Epithelial cell of umbilical artery (primary cell): ENCODE measurements at places on chromosomes 11 and 22. TPM values are rescaled to one million over a fixed set of nuclear protein-coding genes. Genes with fewer than 3 reads are reported as not detected.

The PRR33 gene
- total RNA-seq = not detected in 2 replicates

The LIMK2 gene
- total RNA-seq = 77.3 and 98.8 TPM in 2 replicates

The HTR3B gene
- total RNA-seq = not detected in 2 replicates

The PRRG4 gene
- total RNA-seq = under 0.01 and 0.15 TPM in 2 replicates

The IL18 gene
- not detected in 2 replicates for total RNA-seq

The AMPD3 gene
- 0.46 and 0.97 TPM in 2 replicates for total RNA-seq
